Stimulated activated CD4-positive, alpha-beta T cell treated with anti-CD3 and anti-CD28 coated beads, Interleukin-1b, Interleukin-23, amount 100 ng/mL, for 1 hour (primary cell): ENCODE measurements at places on chromosomes 4 and X.

DNA sequence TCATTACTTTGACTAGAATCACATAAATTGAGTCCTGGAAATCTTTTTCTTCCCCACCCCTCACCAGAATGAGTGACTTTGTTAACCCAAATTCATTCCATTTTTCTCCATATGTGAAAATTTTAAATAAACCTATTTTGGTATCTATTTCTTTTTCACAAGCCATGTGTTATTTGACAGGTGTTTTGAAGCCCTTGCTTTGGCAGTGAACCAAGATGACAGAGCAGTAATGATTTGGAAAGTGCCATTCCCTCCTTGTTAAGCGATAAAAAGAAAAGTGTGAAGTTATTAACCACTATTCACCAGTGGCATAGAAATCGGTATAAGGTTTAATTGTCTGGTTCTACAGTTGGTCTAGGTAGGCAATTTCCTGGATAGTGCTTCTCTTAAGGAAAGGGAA, 66.1 kb downstream of the POLA1 start:
- no peak for DNase-seq

- DNase-seq, result no peak
Measured at GRCh38 chrX:38095971-38096529, 89.7 kb downstream of the SYTL5 start.

GRCh38 chr4:4559596-4559995, 17.7 kb upstream of the STX18 start:
- no peak for DNase-seq

GRCh38 chr4:138405466-138405891, 163.3 kb upstream of the SLC7A11 start:
- no peak for DNase-seq

DNA sequence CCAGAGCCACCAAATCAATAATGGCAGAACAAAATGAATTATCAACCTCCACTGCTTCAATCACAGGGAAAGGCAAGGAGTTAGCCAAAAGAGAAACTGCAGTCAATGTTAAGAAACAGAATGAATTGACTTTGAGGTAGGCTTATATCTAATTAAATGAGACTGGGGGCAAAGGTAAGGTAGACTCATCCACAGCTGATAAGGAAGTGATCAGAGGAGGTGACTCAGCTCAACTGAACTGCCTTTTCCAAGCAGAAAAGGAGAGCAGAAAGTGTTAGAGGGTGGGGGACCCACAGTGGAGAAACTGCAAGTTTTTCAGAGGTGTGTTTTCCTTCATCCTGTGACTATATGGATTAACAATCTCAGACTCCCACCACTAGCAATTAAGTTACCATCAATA, 345.8 kb upstream of the PPARGC1A start:
- no peak for DNase-seq

DNA sequence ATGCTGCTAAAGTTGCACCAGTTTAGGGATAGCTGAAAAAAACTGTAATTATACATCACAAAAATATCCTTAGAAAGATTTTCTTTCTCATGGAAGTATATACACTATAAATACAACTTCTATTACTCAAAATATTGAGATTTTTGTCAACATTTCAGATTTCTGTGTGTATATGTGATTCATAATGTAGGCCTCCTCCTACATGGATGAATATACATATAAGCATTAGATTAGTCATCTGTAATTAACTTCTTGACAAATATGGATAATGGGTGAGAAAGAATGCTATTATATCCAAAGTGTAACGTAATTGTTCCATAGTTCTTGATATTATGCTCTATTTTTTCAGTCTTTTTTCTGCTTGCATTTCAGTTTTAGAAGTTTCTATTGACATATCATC, 124.9 kb downstream of the CBLL2 start:
- DNase-seq, result no peak

GRCh38 chrX:102658556-102658955, 7.3 kb downstream of the GPRASP1 start:
- DNase-seq, result no peak

DNA sequence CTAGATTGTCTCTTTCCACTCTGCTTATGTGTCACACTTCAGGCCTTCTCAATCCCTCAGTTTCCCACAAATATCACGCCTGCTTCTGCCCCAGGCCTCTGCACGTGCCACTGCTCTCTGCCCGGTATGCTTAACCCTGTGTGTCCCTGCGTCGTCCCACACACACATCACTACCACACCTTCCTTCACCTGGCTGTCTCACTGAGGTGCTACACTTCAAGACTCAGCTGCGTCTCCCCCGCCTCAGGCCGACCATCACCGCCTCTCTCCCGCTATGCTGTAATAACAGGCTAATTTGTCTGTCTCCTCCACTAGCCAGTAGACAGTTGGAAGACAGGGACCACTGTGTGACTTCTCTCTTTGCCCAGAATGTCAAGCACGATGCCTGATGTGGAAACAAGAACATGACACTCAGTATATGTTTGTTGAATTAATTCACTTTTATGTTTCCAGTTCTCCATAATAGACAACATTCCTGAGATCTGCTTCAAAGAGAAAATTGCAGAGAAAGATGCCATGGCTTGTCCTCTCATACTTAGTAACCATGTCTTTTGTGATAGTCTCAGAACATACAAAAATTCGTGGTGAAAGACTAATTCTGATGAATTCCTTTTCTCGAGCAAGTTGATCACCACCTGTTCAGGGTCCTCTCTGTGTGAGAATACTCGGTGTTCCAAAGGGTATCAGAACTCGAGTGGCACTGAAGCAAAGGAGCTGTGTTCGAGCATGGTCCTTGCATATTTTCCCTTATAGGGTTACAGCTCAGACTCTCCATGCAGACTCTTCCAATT, 54.2 kb downstream of the AFAP1 start:
- DNase-seq, result no peak

GRCh38 chr4:152500275-152500674, 35.6 kb downstream of the FBXW7 start:
- DNase-seq, result no peak

GRCh38 chr4:25180524-25181131, 20.4 kb upstream of the SEPSECS start:
- DNase-seq, result no peak

DNA sequence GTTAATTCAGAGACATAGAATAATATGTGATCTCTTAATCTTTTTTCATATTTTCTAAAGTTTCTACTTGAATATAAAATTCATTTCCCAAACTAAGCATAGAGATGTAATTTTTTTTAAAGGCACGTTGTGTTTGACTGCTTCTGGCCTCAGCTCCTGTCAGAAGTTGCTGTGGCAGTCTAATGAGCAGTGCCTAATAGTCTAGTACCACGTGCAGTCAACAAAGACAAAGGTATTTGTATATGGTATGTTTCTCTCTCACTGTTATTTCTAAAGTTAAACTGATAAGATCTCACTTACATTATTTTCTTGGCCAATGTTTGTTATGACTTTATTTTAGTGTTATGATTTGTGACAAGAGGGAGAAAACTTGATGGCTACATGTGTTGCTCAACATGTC, 48.6 kb upstream of the MCUB start:
- no peak for DNase-seq

DNA sequence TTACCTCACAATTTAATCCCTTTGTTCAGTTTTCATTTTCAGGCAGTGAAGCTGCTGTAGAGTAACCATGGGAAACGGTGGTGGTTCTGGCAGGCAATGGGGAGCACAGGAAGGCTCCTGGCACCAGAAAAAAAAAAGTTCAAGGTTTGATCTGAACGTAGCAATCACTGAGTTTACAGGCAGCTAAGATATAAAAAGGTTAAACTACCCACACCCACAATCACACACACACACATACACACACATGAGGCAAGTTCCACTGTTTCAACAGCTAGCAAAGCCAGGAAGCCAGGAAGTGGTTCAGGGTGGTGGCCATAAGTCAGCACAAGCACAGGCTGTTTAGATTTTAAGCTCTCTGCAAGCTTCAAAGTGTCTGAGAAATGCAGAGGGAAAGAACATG, at the start of gene SULT1B1:
Gene SULT1B1, minus strand, starts transcription at position 166 of the 400 bp plus-strand sequence. CDS start 5,403 bp downstream, outside the sequence.
- no peak for DNase-seq

GRCh38 chr4:170017252-170017651, 8.9 kb downstream of the MFAP3L start:
- DNase-seq, result no peak

DNA sequence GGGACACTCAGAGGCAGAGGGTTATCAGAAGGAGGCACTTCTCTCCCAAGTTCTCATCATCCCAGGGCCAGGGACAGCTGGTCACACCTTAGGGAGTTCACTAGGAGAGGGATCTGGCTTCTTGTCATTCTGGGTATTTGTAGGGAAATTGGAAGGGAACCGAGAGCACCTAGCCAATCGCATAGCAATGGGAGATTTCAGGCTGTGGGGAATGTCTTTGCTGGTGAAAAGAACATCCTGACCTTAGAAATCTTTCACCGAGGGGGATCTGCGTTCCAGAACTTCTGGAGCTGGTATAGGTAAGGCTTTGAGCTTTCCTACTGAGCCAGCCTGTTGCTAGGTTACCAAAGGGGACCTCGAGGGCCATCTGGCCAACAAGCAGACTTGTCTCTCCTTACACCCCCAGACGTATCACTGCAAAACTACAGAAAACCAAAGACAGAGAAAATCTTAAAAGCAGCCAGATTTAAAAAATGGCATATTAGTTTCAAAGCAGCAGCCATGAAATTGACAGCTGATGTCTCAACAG, 6.8 kb downstream of the HTT-AS start:
- no peak for DNase-seq

DNA sequence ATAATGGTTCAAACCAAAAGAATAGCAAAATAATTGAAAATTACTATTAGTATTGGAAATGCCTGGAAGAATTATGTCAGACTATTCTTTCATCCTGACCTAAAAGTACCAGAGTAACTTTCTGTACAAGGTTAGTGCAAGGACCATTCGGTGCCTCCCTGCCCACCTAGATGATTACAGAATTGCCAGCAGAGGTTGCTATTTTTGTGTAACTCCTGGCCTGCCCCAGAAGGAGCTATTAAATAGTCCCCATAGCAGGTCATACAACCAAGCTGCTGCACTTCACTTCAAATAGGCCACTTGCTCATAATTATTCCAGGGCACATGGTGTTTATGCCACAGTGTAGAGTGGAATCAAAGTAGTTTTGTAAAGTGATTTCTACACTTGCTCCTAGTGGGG, 831.1 kb upstream of the PABPC4L start:
- DNase-seq, result no peak

DNA sequence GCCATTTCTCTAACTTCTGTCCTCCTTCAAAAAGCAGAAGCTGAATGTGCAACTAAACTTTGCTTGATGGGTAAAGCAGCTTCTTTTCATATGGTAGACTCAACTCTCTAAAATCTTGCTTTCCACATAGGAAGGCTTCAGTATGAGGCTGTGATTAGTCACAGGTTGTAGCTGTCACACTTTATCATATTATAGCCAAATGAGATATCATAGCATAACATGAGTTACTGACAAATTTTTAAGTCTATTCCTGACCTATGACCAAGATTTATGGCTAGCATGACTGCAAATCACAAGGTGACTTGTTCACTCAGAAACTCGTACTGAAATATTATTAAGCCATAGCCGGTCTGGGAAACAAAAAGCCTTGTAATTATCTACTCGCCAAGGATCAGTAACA, 998.6 kb downstream of the RPA4 start:
- no peak for DNase-seq

DNA sequence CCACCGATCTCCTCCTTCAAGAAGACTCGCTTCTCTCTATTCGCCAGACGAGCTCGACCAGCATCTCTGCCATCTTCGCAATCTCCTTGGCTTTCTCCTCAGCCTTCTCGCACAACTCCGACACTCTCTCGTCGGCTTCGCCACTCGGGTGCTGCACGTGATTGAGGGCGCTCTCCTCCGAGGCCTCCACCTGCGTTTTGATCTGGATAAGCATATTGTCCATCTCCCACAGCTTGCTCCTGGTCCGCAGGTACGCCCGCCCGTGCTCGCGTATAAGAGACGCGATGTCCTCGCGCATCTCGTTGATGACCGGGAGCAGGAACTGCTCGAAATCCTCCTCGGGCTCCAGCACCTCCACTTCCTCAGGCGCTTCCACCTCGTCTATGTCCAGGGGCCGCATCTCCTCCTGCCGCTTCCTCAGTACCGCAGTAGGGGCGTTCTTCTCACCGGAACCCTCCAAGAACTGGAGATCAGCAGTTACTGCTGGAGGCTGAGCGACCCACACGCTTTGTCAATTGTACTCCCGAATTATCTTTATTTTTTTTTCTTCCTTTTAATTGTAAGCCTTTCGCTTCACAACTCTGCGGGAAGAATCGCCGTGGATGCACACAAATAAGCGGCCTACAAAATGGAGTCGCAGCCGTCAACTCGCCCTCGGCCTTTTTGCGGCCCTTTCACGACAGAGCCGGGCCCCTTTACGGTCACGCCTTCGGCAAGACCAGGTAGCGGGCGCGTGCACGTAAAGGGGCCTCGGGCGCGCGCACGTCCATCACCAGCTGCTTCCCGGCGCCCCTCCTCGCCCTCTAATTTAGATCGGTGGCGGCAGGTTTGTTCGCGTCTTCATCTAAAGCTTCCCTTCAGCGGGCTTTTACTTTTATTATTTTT, at the start of gene MRFAP1L1:
Gene MRFAP1L1, minus strand, starts transcription at position 636 of the 885 bp plus-strand sequence. Its CDS starts 236 bp downstream, at position 400.
- peak; percentile 92 for DNase-seq

GRCh38 chr4:37674439-37674838, 11.7 kb downstream of the RELL1 start:
- no peak for DNase-seq

DNA sequence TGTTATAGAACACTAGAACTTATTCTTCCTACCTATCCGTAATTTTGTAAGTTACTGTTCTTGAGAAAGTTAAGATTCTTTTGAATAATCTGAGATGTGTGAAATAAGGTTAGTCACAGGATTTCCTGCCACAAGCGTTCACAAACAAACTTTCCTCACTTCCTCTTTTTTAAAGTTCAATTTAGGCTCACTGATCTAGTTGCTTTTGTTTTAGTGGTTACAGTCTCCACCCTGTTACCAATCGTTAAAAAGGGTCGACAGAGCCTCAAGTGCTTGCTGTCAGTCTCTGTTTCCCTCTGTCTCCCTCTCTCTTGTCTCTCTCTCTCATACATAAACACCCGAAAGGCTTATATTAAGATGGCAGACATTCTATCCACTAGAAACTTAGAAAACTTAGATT, 35.9 kb upstream of the STK26 start:
- no peak for DNase-seq

DNA sequence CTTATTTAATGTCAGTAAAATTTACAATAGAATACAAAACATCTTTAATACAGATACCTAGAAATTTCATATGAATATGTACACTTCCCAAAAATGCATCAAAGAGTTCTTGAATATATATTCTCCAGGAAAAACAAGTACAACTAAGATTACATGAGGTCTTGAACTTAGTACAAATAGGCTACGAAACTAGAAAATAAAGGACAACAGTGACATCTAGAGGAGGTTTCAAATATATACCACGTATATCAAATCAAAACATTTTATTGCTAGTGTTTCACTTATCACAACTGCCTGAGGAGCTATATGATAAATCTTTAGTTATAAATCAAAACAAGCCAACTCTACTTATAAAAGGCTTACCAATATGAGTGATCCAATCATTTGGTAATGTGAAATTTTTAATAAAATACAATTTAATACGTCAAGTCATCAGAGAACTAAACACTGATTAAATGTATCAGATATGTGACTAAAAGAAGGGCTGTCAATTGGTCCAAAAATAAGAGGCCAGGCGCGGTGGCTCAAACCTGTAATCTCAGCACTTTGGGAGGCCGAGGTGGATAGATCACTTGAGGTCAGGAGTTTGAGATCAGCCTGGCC, 36.6 kb downstream of the ANAPC10 start:
- no peak for DNase-seq
